ENCODE measurements at places on chromosomes 12 and 14.

- no peak for DNase-seq
Measured at GRCh38 chr12:103530307-103531066, 34.7 kb upstream of the C12orf42 start.

GRCh38 chr14:105420101-105420973, 710 bp downstream of the MTA1 start:
- no peak for DNase-seq

DNA sequence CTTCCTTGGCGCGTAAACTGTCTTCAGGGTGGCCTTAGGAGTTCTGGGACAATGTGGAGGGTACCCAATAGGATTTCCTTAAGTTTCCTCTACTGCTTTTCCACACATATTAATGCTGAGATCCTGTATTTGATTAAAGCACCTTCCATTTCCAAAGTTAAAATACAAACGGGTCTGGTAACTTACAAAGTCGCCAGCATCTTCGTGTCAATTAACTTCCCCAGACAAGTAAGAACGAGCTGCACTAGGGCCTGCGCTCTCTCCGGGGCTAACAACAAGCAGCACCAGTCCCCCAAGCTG, 130.9 kb downstream of the NDUFA12 start:
- DNase-seq: no peak

GRCh38 chr12:56102683-56103065, 1.7 kb upstream of the PA2G4 start:
- DNase-seq: no peak

DNA sequence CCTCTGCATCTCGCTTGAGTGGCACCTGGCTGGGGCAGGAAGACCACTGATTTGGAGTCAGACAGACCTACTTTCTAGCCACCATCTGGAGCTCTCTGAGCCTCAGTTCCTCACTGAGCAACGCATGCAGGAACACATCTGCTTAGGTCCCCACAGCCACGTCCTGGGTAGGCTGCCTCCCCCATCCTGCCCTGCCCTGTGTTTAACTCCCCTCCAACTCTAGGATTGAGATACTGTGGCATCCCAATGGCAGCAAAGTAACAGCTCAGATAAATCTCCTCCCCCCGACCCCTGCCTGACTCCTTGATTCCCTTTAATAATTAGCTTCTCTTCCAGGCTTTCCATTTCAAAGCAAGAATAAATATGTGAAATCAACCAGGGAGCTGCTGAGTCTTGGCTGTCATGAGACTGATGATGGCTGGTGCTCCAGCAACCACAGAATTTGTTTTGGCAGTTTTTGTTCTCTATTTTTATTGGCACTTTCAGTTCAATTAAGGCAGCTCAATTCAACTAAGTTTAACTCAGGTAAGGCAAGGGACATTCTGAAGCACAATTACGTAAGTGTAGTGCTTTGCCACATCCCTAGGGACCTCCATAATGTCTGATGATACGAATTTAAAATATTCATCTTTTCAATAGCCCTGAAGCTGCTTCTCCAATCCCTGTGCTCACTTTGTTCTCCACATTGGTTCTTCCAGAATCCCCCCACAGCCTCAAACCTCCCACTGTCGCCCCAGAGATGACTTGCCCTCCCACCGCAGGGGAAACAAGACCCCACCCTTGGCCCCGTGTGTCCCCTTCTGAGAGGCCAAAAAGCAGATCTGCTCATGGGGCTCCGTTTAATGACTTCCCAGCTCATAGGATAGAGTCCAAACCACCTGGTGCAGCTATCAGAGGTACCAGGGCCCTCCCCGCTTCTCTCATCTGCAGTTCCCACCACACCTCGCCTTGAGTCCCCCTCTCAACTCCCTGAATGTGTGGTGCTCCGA, 58.2 kb downstream of the ESR2 start:
- no peak for DNase-seq

- DNase-seq: no peak
Measured at GRCh38 chr14:39957987-39958386, 525.8 kb upstream of the FBXO33 start.

DNA sequence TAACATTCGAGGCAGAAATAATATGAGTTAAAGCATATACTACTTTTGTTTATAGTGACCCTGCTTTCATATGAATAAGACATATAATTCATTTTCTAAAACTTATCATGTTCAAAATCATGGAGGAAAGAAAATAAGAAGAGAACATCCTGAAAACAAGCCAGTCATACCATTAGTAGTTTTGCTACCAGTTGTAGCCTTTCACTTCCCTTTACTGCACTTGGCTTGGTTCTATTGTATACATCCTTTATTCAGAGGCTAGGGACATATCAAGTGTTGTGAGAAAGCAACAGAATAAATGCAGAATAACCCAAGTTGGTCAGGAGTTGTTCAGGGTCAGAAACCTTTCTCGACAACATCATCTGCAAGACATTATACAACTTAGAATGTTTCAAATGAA, 598.7 kb downstream of the SOX5 start:
- DNase-seq: no peak

- DNase-seq: peak; percentile 97
Measured at GRCh38 chr12:59084511-59085375, 164.4 kb upstream of the LRIG3 start.

DNA sequence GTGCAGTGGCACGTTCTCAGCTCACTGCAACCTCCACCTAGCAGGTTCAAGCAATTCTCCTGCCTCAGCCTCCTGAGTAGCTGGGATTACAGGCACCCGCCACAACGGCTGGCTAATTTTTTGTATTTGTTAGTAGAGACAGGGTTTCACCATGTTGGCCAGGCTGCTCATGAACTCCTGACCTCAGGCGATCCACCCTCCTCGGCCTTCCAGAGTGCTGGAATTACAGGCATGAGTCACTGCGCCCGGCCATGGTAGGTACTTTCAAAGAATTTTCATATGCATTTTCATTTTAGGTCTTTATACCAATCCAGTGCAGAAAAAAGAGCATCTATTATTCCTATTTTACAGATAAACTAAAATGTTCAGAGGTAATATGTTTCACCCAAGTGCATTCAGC, 411.3 kb upstream of the USP15 start:
- DNase-seq: no peak

GRCh38 chr12:113083863-113084435, 27.4 kb downstream of the DTX1 start:
- no peak for DNase-seq

DNA sequence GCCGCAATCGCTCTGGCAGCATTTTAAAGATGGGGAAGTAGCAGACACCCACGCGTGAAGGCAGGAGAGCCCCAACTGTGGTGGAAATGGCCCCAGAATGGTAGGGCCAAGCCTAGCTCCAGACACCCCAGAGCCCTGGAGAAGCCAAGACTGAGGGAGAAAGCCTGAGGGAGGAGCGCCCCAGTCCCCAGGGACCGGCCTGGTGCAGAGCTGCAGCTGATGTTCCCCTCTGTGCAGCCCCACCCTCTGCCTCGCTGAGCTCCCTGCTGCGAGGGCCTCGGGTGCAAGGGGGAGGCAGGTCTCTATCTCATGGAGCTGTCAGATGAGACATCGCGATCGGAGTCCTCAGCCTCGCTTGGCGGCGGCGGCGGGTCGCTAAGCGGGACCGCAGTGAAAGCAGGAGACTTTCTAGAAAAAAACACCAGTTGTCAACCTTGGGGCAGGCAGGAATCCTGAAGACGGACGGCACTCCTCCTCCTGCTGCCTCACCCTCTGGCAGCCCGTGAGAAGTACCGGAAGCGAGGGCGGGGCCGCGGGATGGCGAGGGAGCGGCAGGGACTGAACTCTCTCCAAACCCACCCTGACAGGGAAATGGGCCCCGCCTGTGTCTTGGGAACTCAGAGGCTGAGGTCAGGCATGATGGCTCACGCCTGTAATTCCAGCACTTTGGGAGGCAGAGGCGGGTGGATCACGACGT, 6.0 kb downstream of the GAPDH start:
- DNase-seq: no peak

GRCh38 chr12:105554223-105554678, 223.8 kb downstream of the C12orf75 start:
- no peak for DNase-seq

DNA sequence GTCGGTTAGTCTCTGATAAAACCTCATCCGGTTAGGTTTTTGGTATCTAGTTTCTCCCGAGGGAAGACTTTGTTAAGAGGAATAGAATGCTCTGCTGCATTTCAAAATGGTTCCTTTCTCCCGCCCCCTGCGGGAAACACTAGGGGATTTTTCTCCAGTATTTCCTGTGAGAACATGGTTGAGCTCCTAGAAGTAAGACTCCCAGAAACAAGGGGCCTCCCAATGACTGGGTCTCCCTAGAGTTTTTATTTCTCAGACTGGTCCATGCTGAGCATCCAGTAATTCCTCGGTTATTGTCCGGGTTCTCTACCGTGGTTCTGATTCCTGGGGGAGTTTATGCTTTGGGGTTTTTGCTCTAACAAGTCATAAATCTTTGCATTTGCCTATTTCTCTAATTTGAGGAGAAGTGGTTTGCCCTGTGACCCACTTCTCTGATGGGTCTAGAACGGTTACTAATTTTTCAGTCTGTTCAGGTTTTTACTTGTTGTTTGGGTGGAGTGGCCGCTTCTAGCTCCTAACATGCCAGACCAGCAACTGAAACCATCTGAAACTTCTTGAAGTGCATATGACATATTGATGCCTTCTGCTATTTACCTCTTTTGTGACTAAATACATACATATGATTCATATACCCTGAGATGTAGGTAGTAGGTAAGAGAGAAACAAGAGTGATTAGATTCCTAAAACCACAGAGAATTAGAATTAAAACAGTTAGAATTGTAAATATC, 25.1 kb downstream of the TESPA1 start:
- no peak for DNase-seq

DNA sequence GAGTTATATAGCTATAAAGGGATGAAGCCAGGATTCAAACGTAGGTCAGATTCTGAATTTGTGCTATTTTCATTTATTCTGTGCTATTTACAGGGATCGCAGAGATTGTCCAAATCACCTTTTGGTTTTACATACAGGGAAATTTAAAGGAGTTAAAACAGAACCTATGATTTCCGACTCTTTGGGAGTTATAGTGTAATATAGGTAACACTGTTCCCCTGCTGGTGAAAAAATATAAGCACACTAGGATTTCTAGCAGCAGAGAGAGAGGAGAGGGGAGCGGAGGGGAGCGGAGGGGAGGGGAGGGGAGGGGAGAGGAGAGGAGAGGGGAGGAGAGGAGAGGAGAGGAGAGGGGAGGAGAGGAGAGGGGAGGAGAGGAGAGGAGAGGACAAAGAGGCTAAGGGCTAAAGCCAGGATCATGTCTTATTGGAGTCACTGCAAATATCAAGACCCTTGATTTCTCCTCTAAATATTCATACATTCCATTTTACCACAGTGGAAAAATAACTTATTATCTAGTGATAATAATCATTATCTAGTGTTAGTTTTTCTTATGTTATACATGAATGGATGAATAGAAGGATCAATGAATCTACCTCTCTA, 46.2 kb upstream of the KCNH5 start:
- DNase-seq: no peak

DNA sequence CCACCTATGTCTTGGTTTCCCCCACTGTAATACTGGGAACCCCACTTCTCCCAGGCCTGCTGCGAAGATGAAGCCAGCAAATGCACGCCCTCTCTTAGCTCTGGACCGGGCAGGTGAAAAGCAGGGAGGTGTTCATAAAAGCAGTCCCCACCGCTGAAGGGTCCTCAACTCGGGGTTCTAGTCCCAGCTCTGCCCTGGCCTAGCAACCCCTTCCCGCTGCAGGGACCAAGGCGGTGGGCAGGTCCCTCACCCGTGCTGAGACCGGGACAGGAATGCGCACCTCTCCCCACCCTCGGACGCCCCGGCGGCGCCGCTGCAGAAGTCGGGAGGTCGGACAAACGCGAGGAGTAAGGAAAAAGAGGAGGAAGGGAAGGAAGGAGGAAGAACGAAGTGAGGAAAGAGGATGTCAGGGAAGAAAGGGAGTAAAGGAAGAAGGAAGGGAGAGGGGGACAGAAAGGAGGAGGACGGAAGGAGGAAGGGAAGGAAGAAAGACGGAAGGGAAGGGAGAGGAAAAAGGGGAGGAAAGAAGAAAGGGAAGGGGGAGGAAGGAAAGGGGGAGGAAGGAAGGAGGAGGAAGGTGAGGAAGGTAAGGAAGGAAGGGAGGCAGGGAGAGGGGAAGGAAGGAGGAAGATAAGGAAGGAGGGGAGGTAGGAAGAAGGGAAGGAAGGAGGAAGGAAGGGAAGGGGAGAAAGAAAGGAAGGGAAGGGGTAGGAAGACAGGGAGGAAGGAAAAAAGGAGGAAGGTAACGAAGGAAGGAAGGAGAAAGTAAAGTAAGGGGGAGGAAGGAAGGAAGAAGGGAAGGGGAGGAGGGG, 701 bp downstream of the SPRING1 start:
- no peak for DNase-seq

DNA sequence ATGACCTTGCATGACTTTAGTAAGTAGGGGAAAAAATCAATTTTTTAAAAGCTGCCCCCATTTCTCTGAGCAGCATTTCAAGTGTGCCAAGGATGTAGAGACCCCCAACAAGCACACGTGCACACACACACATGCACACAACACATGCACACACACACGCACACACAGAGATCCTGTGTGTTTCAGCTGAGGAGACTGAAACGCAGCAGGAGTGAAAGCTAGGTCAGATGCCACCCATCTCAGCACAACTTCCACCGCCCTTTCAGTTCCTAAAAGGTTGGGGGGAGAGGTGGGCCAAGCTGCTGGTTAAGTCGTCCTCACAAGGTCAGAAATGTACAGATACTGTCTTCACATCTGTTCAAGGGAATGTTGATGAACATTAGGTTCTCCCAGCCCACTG, 13.9 kb downstream of the MYL2 start:
- DNase-seq: no peak

DNA sequence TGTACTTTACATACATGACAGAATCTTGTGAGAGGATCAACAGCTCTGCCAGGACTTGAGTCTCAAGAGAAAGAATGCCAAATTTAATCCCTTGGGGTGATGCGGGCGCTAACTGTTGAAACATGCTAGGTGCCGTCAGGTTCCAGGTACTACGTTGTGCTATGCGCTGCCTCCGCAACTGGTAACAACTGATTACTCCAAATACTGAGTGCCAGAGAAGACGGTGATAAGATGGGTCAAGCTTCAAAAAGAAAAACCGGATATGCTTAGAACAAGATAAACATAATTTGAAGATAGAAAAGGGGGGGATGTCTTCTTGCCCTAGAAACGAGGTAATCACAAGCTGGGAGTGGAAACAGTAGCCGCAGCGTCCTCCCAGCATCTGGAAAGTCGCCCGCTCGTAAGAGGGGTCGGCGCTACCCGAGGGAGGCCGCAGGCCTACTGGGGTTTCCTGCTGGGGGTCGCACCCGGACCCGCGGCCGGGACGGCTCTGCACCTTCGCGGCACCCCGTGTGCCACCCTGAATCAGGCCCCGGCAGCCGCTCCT, 678 bp downstream of the ZBTB25 start:
- no peak for DNase-seq

GRCh38 chr12:52245962-52246569, 13.0 kb downstream of the KRT7 start:
- DNase-seq: no peak

- no peak for DNase-seq
Measured at GRCh38 chr12:27644158-27644845, 51.9 kb upstream of the REP15 start.

- no peak for DNase-seq
Measured at GRCh38 chr14:101726295-101726953, 35.1 kb upstream of the PPP2R5C start.

Measured in brain pericyte (primary cell).